ENCODE measurements at places on chromosomes 12 and 14. TPM values are rescaled to one million over a fixed set of nuclear protein-coding genes. Genes with fewer than 3 reads are reported as not detected.

Gene FGD4
- 36.3 TPM for total RNA-seq

Gene TMCC3
- total RNA-seq = 3.6 TPM

Gene P2RX2
- not detected for total RNA-seq

Gene MGAT4C
- total RNA-seq = 3.1 TPM

Gene GPR162
- total RNA-seq = 0.78 TPM

Gene AKAP5
- total RNA-seq = under 0.01 TPM

Gene AMDHD1
- 4.4 TPM for total RNA-seq

Gene ARL1
- total RNA-seq = 52.4 TPM

Gene P3H3
- 17.6 TPM for total RNA-seq

Gene TTC9
- 1.6 TPM for total RNA-seq

Gene FBXL14
- 4.6 TPM for total RNA-seq

Gene ASCL1
- total RNA-seq = not detected

Gene DNAH10
- not detected for total RNA-seq

Gene ESPL1
- total RNA-seq = not detected

Gene PSMD9
- 42.3 TPM for total RNA-seq

Gene HEATR5A
- total RNA-seq = 24.1 TPM

Gene KRT2
- not detected for total RNA-seq

Gene GZMB
- not detected for total RNA-seq

Gene YBX3
- 403 TPM for total RNA-seq

Gene CEBPE
- not detected for total RNA-seq

Gene PTGDR
- total RNA-seq = 0.26 TPM

Gene MAP3K9
- 10.9 TPM for total RNA-seq

Gene PFDN5
- 337 TPM for total RNA-seq

Gene MVK
- total RNA-seq = 8.6 TPM

Gene KRT6C
- total RNA-seq = not detected

Gene SYCP3
- total RNA-seq = not detected

Gene CS
- total RNA-seq = 66.2 TPM

Gene C12orf76
- total RNA-seq = 2.0 TPM

Gene HHIPL1
- total RNA-seq = under 0.01 TPM

Gene TCP11L2
- total RNA-seq = 19.1 TPM

Gene NEUROD4
- total RNA-seq = not detected

Gene OAS1
- 7.8 TPM for total RNA-seq

Gene ANKRD9
- 87.7 TPM for total RNA-seq

Gene SLCO1B3
- not detected for total RNA-seq

Gene CLEC2D
- total RNA-seq = 5.3 TPM

Gene ZNF268
- total RNA-seq = 8.3 TPM

Gene ERH
- 64.6 TPM for total RNA-seq

Gene LRRK2
- 8.2 TPM for total RNA-seq

Gene LBHD2
- total RNA-seq = not detected

Gene RTN1
- total RNA-seq = 8.6 TPM

Gene PPP1R36
- total RNA-seq = 5.6 TPM

Gene FAM181A
- total RNA-seq = not detected

Gene ADCY6
- total RNA-seq = 38.6 TPM

Gene CARMIL3
- 0.99 TPM for total RNA-seq

Gene CLEC14A
- 9.9 TPM for total RNA-seq

Gene CHD8
- total RNA-seq = 33.2 TPM

Gene RNASE11
- not detected for total RNA-seq

Gene NKX2-1
- not detected for total RNA-seq

Gene KLRC2
- 0.52 TPM for total RNA-seq

Gene ACOT4
- total RNA-seq = 3.1 TPM

Data from body of pancreas (tissue), 4 donors.